ENCODE measurements at places on chromosomes 1 and 21. TPM values are rescaled to one million over a fixed set of nuclear protein-coding genes. Genes with fewer than 3 reads are reported as not detected.
A peak's percentile ranks its signal among the peaks of the same experiment; 100 is the strongest.

DNA sequence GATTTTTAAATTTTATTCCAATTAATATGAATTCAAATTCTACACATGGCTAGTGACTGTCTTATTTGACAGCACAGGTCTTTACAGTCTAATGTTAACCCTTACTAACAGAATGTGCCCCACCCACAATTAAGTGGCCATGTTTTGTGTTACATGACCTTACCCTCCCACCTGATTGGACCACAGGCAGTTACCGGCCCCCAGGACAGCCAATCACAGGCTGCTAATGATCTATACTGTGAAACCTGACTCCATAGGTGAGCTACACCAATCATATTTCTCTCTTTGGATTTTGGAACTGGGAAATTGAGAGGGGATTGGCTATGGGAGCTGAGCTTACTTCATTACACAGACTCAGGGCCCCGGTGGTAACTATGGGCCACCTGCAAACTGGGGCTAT lies 27.5 kb downstream of the ZP4 start:
- no peak for DNase-seq

The OR6N1 gene
- total RNA-seq: not detected

The RUNX3 gene
- 258 TPM for total RNA-seq

The CHODL gene
- not detected for total RNA-seq

- no peak for DNase-seq
Measured at GRCh38 chr1:16175610-16176553, 20.0 kb upstream of the EPHA2 start.

DNA sequence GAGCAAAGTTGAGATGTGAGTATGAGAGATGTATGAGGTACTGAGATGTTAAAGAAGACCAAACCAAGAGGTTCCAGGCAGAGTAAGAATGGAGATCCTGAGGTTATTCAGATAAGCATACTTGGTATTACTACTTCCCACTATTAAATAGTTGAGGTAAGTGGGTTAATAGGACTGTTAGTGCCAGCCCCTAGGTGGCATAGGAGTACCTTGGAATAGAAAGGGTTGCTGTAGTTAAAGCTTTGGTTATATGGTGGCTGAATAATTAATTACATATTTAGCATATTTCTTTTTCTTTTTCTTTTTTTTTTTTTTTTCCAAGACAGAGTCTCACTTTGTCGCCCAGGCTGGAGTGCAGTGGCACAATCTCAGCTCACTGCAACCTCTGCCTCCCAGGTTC lies 397.9 kb upstream of the TMPRSS15 start:
- no peak for DNase-seq

DNA sequence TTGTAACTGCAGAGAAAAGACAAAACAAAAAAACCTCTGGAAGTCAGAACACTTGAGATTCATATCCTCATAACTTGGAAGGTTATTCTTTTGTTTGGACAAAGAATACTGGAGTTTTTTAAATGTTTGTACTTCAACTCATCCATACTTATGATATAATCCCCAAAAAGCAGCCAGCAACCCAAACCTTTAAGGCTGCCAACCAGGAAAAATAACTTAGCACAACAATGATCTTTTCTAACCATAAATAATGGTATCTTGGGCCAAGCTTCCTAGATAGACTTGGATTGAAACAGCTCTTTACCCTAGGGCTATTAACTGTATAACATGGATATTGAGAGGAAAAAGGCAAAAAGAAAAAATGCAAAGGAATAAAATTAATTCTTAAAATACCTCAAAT lies 335.1 kb downstream of the LTN1 start:
- no peak for DNase-seq

- DNase-seq: no peak
Measured at GRCh38 chr1:23452011-23452411, 27.5 kb upstream of the TCEA3 start.

GRCh38 chr1:118659646-118660045 lies 328.5 kb downstream of the TBX15 start:
- no peak for DNase-seq

DNA sequence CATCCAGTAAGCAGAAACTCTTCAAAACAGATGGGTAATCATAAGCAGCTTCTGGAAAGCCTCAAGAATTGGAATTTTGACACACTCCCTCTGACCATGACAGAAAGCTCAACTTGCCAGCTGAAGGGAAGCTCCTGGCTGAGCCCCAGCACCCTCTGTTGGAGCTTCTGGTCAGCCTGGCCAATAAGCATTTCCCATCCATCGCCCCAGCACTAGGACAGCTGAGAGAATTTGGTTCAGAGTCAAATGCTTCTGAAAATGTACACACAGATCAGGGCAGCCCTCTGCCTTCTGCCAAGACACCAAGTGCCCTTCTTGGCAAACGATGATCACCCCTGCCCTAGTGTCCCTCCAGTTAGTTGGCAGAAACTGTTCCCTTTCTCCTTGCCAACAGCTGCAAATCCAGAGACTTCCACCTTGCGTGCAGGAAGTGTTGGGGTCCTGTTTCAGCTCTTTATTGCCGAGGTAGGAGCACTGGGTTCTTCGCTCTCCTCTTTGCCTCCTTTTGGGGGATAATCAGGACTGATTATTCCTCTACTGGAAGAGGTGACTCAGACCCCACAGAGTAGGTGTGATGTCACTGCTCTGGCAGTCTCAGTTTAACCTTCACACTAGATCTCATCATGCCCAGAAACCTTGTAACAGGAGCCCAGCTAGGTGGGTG lies 11.9 kb downstream of the PIGV start:
- peak; percentile 39 for DNase-seq

DNA sequence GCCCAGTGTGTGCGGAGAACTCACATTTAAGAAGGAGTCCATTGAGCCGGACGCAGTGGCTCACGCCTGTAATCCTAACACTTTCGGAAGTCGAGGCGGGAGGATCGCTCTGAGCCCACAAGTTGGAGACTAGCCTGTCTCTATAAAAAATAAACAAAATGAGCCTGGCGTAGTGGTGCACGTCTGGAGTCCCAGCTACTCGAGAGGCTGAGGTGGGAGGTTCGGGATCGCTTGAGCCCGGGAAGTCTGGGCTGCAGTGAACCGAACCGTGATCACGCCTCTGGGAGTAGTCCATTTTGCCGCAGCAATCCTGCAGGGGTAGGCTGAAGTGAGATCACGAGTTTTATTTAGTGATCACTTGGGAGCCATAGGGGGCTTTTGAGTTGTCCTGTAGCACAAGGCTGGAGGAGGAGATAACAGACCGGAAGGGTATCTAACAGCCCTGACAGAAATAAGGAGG lies 497 bp upstream of the FUCA1 start:
- no peak for DNase-seq

The CFHR5 gene
- not detected for total RNA-seq

The KLF17 gene
- not detected for total RNA-seq

The ST6GALNAC5 gene
- not detected for total RNA-seq

DNA sequence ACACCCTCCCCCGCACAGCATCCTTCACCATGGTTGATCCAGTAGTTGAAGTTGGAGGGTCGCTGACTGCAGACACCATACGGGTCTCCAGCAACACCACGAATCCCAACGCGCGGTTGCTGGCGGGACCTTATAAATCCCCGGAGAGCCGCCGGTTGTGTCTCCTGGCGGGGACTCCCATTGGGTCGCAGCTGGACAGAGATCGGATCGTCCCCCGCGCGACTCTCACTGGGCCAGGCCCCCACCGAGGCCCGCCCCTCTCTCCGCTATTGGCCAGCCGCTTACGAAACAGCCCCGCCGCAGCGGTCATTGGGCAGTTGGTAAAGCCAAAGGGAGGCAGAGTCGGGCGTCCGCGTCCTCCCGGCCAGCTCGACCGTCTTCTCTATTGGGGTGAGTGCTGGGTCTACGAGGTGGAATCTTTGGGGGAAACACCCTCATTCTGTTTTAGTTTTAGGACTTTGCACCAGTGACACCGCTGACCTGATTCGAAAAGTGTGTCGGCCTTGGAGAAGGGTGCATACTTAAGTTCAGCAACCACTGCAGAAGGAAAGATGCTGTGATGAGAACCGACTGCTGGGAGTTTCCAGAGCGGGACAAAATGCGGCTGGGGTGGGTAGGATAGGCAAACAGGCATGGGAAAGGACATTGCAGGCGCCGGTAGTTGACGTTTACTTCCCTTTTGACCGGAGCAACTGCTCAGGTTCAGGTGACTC lies 27.4 kb downstream of the RABIF start:
- DNase-seq: no peak

The FOXD3 gene
- total RNA-seq: not detected

GRCh38 chr1:32969566-32969965 lies 5.0 kb upstream of the RNF19B start:
- no peak for DNase-seq

The YTHDF2 gene
- 99.8 TPM for total RNA-seq

DNA sequence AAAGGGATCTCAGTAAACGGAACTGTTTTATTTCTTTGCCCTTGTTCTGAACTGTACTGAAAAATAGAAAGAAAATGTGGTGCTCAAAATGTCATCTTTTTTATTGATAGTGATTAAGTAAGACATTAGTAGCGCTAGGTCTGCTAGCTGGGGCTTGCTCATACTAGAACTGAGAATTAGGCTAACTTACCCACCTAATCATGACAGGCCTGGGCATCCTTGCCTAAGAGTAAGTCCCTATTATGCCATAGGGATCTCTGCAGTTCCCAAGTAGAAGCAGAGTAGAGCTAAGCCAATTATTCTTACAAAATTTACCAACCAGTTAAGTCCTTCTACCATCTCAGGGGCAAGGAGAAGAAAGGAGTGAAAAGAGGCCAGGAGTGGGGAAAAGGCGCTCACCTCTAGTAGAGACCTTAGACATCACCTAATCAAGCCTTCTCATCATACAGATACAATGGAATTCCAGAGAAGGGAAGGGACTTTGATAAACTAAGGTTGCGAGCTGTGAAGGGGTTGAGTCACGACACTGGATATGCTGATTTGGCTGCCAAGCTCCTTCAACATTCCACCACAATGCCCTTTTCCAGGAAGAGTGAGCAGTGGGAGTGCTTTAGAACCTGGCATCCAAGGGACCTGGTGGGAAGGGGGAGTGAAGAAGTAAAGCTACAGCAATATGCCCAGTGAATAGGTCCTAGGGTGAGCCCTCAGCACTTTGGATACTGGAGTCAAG lies 27.7 kb upstream of the RPTN start:
- no peak for DNase-seq

DNA sequence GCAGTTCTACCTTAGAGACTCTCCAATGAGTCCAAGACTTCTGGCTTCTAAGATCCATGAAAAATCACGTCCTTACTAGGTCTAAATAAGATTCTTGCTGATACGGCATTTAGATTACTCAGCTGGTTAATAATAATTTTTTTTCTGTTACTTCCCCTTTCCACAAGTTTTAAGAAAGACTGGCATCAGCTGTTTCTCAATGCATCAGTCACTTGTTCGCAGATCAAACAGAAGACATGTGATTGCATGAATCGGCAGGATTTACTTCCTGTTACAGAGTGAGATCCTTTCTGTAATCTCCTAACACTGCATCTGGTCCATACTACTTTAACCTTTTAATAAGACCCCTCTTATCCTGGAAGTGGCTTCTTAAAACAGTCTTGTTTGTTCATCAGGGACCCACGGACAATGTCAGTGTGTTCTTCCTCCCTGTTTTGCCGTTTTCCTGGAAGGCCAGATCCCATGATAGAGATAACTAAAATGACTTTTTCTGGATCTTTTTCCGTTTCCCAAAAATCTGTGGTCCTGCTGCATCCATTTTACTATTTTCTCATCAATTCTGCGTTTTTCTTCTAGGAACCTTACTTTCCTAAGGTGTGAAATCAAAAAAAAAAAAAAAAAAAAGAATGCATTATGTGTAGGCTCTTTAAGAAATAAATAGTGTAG lies 6.1 kb downstream of the NPL start:
- no peak for DNase-seq

The AMY1B gene
- not detected for total RNA-seq

The ZCCHC17 gene
- 22.8 TPM for total RNA-seq

DNA sequence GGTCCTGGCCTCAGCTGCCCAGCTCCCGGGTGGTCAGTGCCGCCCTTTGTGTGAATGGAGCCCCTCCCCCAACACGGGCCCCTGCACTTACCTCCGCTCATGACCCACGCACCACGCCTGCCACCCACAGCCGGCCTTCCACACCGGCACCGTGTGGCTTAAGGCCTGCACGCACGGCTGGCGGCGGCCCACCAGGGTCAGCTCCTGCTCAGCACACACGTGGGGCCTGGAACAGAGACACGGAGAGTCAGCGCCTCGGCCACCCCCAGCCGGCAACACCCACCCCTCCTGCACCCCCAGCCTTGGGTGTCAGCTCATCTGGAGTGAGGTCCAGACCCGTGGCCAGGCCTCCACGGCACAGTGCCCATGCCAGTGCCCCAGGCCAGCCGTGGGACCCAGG lies 8.9 kb downstream of the MEGF6 start:
- no peak for DNase-seq

GRCh38 chr21:40902993-40903392 lies 56.0 kb upstream of the DSCAM start:
- no peak for DNase-seq

The KISS1 gene
- not detected for total RNA-seq

The AMY2B gene
- 1.8 TPM for total RNA-seq

- DNase-seq: no peak
Measured at GRCh38 chr1:51549901-51550300, 30.8 kb upstream of the EPS15 start.

DNA sequence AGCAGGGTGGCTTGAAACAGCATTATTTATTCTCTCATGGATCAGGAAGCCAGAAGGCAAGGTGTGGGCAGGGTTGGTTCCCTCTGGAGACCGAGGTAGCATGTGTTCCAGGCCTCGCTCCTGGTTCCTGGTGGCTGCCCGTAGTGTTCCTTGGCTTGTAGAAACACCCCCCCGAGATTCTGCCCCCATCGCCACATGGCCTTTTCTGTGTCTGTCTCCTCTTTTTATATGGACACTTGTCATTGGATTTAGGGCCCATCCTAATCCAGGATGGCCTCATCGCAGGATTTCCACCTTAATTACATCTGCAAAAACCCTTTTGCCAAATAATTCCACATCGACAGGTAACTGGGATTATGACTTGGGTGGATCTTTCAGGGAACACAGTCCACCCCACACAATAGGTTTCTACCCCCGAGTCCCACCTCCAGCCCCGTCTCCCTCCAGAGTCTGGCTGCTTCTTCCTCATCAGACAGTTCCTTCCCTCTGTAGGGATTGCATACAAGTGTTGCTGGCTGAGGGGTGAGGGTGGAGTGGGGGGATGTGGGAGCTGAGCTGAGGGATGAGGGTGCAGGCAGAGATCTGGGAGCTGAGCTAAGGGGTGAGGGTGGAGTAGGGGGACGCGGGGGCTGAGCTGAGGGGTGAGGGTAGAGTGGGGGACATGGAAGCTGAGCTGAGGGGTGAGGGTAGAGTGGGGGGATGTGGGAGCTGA lies 12.3 kb upstream of the NPHP4 start:
- no peak for DNase-seq

- DNase-seq: peak; percentile 80
Measured at GRCh38 chr1:15430787-15431570, 7.3 kb upstream of the CTRC start.

The AMY1C gene
- total RNA-seq: not detected

- no peak for DNase-seq
Measured at GRCh38 chr1:45892068-45892785, 88.8 kb downstream of the MAST2 start.

GRCh38 chr1:66282343-66282852 lies 251.6 kb upstream of the SGIP1 start:
- DNase-seq: peak; percentile 53

The AGMAT gene
- 21.2 TPM for total RNA-seq

- no peak for DNase-seq
Measured at GRCh38 chr1:175250027-175250426, 57.5 kb upstream of the KIAA0040 start.

The PTPRC gene
- total RNA-seq: 181 TPM

The OR2L5 gene
- total RNA-seq: not detected

GRCh38 chr1:214416858-214417257 lies 134.5 kb downstream of the PTPN14 start:
- DNase-seq: no peak

The LRRN2 gene
- not detected for total RNA-seq

The SPRR5 gene
- total RNA-seq: not detected

- DNase-seq: no peak
Measured at GRCh38 chr1:211825980-211826379, 4.6 kb downstream of the LPGAT1 start.

All from activated T-cell treated with anti-CD3 and anti-CD28 coated beads, Interleukin-2, amount 50 U/mL, for 4 hours (primary cell).